ENCODE measurements at places on chromosomes 6 and 20. TPM values are rescaled to one million over a fixed set of nuclear protein-coding genes. Genes with fewer than 3 reads are reported as not detected.

The CDK19 gene
- total RNA-seq, result 62.4 TPM

The C20orf202 gene
- total RNA-seq, result 0.41 TPM

The KIF6 gene
- 1.2 TPM for total RNA-seq

The FGD2 gene
- total RNA-seq, result 0.82 TPM

The CDC40 gene
- 21.2 TPM for total RNA-seq

The REM1 gene
- not detected for total RNA-seq

The MYH7B gene
- not detected for total RNA-seq

The TFAP2D gene
- 2.9 TPM for total RNA-seq

The HRH3 gene
- 0.82 TPM for total RNA-seq

The CYP24A1 gene
- 0.41 TPM for total RNA-seq

The PRICKLE4 gene
- total RNA-seq, result 0.41 TPM

The CCM2L gene
- total RNA-seq, result 2.9 TPM

The BYSL gene
- 14.7 TPM for total RNA-seq

The HDGFL1 gene
- total RNA-seq, result under 0.01 TPM

The PTCHD4 gene
- total RNA-seq, result 28.1 TPM

The GTF3C6 gene
- 71.3 TPM for total RNA-seq

The COL9A3 gene
- 10.2 TPM for total RNA-seq

The TMEM63B gene
- 35.5 TPM for total RNA-seq

The HLA-DPB1 gene
- 2.4 TPM for total RNA-seq

The RAET1L gene
- not detected for total RNA-seq

The CSTF1 gene
- 27.7 TPM for total RNA-seq

The TP53TG5 gene
- total RNA-seq, result not detected

The PNPLA1 gene
- not detected for total RNA-seq

The LPA gene
- 1.2 TPM for total RNA-seq

The HMGCLL1 gene
- total RNA-seq, result 68.9 TPM

The C6orf58 gene
- total RNA-seq, result 1.6 TPM

The TCP11 gene
- total RNA-seq, result 0.41 TPM

The SPTLC3 gene
- total RNA-seq, result 0.82 TPM

The PRSS16 gene
- total RNA-seq, result 0.41 TPM

The ACSS1 gene
- 3.7 TPM for total RNA-seq

The TBP gene
- 15.5 TPM for total RNA-seq

The DLL1 gene
- total RNA-seq, result 9.0 TPM

The TBCC gene
- total RNA-seq, result 79.1 TPM

The JAG1 gene
- 20.0 TPM for total RNA-seq

The NOX3 gene
- not detected for total RNA-seq

The SPEF1 gene
- total RNA-seq, result 0.41 TPM

The CST2 gene
- total RNA-seq, result not detected

The LST1 gene
- total RNA-seq, result 1.2 TPM

The PACRG gene
- 7.3 TPM for total RNA-seq

The BLOC1S5 gene
- total RNA-seq, result 20.8 TPM

The ENPP4 gene
- 37.1 TPM for total RNA-seq

The WFDC12 gene
- total RNA-seq, result not detected

The PCMT1 gene
- 152 TPM for total RNA-seq

The LCA5 gene
- total RNA-seq, result 14.3 TPM

Measured in frontal cortex (tissue), 4 donors.